COLO829 (cell line): ENCODE measurements at places on chromosomes 3 and 15.

GRCh38 chr3:31534065-31534425 is 1.3 kb downstream of the STT3B start:
- DNase-seq = no peak

DNA sequence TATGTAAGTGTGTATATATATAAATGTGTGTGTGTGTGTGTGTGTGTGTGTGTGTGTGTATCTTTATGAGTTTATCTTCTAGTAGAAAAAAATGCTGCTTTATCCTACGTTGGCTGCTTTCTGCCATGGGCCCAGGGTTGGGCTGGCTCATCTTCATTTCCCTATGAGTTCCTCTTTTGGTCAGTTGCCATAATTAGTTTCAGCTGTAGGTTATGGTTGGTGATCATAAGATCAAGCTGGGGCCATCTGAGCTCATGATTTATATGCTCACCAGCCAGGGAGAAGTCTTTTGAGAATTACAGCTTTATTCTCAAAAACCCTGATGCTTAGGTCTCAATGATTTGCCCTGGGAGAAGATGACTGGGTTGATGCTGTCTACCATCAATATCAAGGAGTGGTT is 775.8 kb upstream of the ARPP21 start:
- no peak for DNase-seq

DNA sequence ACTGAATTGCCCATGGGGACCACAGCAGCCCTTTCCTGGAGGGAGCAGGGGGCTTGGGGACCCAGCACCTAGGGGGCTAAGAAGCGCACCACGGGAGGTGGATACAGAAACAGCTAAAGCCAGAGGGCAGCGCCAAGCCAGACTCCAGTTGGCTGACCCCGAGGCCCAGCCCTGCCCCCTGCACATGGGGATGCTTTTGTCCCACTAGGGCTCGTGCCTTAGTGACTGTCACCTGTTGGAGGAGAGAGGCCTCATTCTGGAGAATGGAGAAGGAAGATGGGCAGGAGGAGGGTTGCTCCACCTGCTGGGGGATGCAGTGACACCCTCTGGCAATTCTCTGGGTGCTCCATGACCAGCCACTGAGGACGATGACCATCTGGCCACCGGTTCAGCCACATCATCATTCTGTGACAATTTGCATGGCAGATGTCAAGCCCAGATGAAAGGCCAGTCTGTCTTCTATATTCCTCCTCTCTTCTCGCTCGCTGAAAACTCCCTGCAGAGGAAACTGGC is 167.8 kb upstream of the TLE3 start:
- DNase-seq = no peak

- DNase-seq = no peak
These were observed 10.0 kb upstream of the TBC1D5 start for GRCh38 chr3:17752436-17752835.

DNA sequence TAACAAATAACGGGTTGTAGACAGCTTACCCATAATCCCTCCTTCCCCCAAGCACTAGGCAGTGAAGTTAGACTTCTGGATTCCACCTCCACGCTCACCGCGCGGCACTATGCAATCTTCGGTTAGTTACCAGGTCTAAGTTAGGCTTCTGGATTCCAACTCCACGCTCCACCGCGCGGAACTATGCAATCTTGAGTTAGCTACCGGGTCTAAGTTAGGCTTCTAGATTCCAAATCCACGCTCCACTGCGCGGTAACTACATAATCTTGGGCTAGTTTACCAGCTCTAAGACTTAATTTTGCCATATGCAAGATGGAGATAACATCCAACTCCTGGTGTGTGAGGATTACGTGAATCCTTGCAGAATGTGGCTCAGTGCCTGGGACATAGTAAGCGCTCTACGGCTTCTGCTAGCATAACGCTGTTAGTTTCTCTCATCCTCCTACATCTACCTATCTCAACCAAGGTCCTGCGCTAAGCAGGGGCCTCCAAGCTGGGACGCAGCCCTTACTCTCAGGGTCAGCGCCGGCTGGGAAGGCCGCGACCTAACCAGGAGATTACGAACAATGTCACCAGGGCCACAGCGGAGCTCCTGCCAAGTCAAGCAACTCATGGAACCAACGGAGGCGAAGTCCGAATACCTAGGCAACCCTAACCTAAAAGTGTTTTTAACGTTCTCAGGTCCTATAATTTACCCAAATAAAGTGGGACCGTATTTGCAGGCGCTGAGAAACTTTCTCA is 497 bp upstream of the RPLP1 start:
- no peak for DNase-seq

- DNase-seq = no peak
These were observed 678.8 kb downstream of the MCTP2 start for GRCh38 chr15:94910166-94910565.

DNA sequence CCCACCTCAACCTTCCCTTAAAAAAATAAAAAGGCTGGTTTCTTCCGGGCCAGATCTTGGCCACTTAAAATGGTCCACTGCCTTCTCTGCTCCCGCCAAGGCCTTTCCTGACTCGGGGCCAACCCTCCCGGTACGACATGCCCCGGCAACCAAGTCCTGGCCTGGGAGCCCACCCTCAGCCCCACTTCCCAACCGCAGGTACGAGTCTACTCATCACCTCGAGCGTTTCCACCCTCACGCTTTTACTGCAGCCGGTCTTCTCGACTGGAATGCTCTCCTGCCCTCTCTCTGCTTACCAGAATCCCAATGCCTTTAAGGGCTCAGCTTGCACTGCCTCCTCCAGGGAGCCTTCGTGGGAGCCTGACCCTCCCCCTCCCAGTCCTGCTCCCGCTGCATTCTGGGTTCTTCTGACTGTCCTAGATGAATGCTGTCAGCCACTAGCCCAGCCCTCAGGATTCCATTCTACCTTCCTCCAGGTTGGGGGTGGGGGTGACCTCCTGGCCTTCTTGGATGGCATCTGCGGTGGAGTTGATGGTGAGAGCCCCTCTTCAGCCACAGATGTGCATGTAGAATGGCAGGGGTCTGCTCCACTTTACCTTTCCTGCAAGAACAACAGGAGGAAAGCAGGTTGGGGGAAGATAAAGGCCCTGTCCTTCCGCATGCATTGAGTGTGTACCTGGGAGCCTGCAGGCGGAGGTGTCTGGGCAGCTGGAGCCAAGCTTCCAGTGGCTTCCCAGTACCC is 1.1 kb upstream of the CSRNP1 start:
- DNase-seq = no peak

GRCh38 chr3:50078622-50079021 is 10.1 kb upstream of the RBM5 start:
- no peak for DNase-seq

GRCh38 chr3:184360929-184361531 is 375 bp downstream of the CLCN2 start:
- no peak for DNase-seq

- no peak for DNase-seq
These were observed 63.5 kb downstream of the MESD start for GRCh38 chr15:80926126-80926525.

GRCh38 chr15:50148362-50148963 is 29.4 kb upstream of the ATP8B4 start:
- DNase-seq = no peak

DNA sequence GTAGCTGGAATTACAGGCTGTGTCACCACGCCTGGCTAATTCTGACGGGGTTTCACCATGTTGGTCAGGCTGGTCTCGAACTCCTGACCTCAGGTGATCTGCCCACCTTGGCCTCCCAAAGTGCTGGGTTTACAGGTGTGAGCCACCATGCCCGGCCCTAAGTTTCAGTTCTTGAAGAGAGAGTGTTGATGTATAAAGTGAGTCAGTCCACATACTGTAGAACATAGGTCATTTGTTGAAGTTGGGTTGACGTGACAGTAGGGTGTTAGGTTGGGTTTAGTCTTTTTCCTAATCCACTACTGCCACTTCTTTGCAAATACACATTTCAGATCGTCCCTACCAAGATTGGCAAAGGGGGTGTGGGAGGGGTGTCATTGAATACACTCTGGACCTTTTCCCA is 15.2 kb downstream of the DNAJC19 start:
- no peak for DNase-seq

DNA sequence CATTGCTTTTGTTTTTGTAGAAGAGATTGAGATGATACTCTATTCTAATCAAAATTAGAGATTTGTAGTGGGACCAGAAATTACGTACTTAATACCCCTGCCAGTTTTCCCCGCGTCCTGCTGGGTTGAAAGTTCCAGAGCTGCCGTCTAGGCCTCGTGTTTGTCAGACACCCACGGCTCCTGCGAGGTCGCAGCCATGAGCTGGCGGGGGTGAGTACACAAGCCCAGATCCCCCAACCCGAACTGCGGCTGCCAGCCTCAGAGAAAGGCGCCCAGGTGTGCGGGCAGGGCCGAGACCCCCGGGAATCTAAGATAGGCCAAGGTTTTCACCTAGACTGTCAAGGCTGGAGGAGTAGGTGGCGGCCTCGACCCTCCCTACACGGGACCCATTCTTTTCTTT is 26.3 kb downstream of the GPR160 start:
- DNase-seq = no peak

DNA sequence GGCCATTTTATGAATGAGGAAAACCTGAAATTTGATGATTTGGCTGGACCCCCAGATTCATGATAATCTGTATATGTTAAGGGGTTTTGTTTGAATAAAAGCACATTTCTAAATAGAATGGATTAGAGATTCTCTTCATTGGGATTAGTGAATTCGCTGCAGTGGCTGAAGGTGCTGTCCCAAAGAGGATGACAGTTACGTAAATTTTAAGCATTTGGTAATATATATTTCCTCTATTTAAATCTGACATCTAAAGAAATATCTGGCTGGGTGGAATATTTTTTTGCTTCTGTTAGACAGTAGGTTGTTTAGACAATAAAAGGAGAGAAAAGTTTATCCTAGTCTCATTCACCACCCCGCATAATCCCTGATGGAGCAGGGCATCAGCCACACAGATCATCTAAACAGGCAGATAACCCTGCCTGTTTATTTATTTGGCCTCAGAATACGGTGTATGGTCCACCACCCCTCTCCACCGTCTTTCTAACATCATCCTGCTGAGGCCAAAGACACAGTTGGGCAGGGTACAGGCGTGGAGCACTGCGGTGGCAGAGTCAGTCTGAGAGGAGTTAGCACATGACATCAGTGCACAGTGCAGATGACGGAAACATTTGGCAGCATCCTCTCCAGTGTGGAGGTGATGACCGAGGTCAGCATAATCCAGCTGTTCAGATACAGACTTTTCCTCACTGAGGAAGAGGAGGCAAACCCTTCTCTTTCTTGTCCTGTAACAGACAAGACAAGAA is 20.4 kb upstream of the NFKBIZ start:
- DNase-seq = no peak

- DNase-seq = no peak
These were observed 85.7 kb downstream of the FNDC3B start for GRCh38 chr3:172125053-172125452.

DNA sequence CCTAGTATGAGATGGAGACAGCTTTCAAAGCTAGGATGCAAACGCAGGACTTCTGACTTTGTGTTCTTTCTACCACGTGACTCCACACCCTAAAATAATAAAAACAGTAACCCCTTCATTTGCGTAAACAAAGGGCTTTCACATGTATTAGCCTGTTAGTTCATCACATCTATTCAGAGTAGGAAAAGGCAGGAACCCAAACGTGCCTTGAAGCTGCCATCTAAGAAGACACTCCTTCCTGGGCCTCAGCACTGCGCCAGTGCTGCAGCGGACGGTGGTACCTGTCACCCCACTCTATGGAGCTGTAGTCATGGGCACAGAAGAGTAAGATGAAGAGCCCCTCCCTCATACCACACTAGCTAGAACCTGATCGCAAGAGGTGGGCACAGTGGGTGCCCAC is 34.3 kb downstream of the PLD1 start:
- DNase-seq = no peak

DNA sequence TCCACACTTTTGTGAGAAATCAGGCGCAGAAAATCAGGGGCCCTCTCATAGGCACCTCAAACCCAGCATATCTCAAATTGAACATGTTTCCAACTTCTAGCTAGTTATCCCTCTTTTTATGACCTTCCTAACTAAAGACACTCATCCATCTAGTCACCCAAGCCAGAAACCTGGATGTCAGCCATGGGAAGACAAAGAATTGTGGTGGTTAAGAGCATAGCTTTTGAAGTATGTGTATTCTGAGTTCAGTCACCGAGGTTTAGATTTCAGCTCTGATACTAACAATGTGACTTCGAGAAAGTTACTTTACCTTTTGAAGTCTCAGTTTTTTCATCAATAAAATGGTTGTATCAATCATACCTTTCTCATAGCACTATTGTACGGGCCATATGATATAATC is 495.5 kb downstream of the NLGN1 start:
- DNase-seq = no peak
